Fibroblast of skin of left biceps (primary cell): ENCODE measurements at places on chromosomes 12 and 14.
A peak's percentile ranks its signal among the peaks of the same experiment; 100 is the strongest.

DNA sequence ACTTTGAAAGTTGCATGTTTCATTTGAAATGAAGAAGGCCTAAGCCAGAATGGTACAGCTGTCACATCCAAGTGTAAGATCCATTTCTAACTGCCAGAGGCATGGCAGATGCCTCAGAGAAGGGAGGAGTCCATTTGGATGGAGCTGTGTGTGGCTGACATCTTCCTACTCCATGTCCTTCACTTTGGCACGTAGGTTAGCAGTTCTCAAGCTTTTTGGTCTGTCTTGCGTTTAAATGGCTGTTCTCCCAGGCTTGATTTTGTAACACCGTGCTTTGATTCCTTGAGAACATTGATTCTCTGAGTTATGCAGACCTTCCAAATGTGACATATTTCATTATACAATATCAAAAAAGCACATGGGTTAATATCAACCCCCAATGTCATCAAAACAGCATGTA lies 23.4 kb downstream of the EML1 start:
- no peak for DNase-seq

DNA sequence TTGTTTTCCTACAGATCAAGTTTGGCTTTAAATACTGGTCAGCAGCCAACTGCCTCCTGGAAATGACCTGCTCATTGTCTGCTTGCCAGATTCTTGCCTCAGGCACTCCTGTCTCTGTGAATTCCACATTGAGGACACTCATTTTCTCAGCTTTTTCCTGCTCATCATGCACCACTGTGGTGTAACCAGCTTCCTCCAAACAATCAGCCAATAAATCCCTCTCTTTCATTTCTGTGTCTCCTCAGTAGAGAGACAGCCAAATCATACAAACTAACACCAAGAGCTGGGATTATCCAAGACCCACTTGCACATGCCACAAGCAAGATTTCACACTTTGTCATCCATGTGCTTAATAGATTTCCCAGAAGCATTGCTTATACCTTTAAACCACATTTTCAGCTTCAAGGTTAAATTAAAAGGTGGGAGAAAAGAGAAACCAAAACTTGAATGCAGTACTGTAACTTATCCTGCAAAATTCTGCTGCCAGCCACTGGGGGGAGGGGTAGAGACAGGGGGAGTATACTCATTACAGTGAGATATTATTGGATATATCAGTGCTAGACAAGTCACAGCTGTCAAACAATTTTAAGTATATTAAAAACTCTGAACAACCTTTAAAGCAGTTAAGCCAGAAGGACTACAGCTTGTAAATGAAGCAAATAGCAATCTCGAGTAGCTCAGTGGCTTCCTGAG lies 105.0 kb downstream of the PPP2R5E start:
- peak; percentile 94 for DNase-seq

- DNase-seq: no peak
These were observed 121.6 kb downstream of the PHLDA1 start for GRCh38 chr12:75909714-75910656.

DNA sequence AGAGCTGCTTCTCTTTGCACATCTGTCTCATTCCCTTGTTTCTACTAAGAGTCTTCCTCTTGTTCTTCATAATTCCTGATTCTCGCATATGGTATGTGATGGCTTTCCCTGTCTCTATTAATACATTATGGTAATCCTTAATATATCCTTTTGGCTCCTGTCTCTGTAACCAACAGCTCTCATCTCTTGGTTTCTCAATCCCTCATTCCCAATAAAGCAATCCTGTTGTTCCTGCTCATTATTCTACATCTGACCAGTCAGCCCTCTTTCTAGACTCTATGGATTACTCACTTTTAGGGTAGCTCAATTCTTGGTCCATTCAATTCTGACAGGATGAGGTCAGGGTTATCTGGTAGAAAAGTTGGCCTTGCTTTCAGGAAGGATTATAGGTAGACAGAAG lies 349.9 kb downstream of the LRIG3 start:
- no peak for DNase-seq

- DNase-seq: no peak
These were observed 457.1 kb upstream of the TBX3 start for GRCh38 chr12:115140981-115141655.

- no peak for DNase-seq
These were observed 125.7 kb upstream of the CCDC196 start for GRCh38 chr14:66360366-66360926.

DNA sequence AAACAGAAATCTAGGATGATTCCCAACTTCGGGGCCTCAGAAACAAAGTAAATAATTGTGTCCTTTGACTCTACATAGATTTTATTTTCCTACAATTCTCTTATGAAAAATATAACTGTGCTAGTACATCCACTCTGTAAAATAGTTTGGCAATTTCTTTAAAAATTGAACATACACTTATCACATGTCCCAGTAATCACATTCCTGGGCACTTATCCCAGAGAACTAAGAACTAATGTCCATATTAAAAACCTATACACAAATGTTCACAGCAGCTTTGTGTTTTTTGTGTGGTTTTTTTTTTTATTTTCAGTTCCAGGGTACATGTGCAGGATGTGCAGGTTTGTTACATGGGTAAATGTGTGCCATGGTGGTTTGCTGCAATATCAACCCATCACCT lies 99.0 kb downstream of the KCNH5 start:
- no peak for DNase-seq

DNA sequence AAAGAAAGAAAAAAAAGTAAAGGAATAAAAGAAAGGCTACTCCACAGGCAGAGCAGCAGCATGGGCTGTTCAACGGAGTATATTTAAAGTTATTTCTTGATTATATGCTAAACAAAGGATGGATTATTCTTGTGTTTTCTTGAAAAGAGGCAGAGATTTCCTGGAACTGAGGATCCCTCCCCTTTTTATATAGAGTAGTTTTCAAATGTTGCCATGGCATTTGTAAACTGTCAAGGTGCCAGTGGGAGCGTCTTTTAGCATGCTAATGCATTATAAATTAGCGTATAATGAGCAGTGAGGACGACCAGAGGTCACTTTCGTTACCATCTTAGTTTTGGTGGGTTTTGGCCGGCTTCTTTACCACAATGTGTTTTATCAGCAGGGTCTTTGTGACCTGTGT lies 383.0 kb downstream of the PCNX1 start:
- no peak for DNase-seq

- no peak for DNase-seq
These were observed 117.5 kb upstream of the PARP11 start for GRCh38 chr12:3990501-3991280.

DNA sequence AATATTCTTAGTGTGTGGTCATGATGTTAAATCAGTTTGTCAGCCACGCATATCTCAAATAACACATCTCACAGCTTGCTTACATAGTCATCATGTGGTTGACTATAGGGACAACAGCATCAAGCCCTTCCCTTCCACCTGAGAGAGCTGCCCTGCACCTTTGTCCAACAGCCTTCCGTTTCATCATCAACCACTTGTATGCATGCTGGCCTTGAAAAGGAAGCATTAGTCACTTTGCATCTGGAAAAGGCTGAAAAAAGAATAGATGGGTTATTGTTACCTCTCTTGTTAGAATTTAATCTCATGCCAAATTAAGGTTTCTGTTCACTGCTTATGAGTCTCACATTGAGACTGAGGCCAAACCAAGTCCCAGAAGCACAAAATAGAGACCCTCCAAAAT lies 1586.5 kb upstream of the SEL1L start:
- DNase-seq: no peak

DNA sequence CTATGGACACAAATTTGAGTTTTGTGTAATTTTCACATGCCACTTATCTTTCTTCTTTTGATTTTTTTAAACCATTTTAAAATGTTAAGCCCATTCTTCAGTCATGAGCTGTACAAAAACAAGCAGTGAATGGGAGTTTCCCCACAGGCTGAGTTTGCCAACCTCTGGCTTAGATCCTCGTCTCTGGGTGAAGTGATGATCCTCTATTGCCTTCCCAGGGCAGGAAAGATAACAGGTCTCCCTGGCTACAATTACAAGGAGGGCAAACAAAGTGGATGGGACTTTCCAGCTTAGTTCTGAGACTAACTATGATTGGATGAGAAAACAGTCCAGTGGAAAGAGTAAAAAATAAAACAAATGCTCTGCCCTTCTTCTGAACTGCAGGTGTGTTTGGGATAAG lies 203.7 kb downstream of the SPTSSA start:
- no peak for DNase-seq

- no peak for DNase-seq
These were observed 8.1 kb downstream of the ATP6V0A2 start for GRCh38 chr12:123720141-123720814.

DNA sequence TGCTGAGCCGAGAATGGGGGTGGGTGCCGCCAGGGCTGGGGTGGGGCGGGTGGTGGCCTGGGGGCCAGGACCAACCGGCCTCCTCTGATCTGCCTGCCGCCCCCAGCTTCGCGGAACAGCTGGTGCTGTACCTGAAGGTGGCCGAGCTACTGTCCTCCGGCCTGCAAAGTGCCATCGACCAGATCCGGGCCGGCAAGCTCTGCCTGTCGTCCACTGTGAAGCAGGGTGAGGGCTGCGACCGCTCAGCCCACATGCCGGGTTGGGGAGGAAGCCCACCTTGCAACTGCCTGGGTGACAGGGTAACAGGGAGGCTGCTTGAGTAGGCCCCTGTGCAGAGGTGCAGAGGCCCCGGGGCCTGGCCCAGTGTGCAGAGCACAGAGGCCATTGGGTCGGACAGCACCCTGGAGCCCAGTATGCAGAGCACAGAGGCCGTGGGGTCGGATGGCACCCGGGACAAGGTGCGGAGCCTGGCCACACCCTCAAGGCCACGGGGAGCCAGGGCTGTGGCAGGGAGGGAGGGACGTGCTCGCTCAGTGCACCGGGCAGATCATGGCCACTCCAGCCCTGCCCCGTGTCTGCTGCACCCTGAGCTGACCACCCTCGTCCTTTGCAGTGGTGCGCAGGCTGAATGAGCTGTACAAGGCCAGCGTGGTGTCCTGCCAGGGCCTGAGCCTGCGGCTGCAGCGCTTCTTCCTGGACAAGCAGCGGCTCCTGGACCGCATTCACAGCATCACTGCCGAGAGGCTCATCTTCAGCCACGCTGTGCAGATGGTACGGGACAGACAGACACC lies 9.5 kb upstream of the PUS1 start:
- no peak for DNase-seq

DNA sequence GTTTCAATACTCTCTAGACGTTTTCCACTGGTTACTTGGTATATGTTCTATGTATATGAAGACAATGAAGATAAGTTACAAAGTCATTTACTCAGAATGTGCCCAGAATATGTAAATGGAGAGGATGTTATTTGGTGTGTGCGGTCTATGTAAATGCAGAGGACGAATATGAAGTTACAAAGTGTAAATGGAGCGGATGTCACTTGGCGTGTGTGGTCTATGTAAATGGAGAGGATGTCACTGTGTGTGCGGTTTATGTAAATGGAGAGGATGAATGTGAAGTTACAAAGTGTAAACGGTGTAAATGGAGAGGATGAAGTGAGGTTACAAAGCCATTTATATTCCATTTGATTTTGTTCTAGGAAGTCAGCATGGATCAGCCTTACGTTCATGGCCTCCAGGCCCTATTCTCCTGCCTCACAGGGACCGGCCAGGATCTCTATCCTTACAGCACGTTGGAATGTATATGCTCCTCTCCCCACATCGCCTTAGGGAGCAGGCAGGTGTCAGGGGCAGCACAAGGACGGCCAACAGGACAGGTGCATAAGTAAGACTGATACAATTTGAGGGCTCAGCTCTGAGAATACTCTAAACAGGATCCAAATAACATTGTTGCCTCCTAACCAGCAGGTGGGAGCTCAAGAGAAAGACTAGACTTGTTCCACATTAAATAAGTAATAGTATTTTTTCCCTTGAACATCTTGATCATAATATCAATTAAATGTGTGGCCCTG lies 42.4 kb downstream of the GLRX5 start:
- DNase-seq: no peak

- DNase-seq: peak; percentile 42
These were observed 122.9 kb upstream of the PCED1B start for GRCh38 chr12:46956451-46957035.

DNA sequence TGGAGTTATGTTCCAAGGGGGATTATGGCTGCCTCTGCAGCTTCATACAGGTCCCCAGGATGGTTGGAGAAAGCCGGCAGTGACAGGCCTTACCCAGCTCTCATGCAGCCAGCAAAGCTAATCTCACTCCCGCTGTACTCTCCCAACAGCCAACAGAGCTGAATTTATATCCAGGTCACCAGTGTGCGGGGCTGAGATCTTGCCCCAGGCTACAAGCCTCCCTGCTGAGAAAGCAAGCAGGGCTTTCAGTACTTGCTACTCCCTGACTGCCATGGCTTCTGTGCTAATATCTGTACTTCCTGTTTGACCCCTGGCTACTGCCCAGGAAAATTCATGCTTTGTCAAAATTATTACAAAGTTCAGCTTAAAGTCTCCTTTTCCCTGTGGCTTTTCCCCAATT lies 92.9 kb downstream of the ATP23 start:
- no peak for DNase-seq

DNA sequence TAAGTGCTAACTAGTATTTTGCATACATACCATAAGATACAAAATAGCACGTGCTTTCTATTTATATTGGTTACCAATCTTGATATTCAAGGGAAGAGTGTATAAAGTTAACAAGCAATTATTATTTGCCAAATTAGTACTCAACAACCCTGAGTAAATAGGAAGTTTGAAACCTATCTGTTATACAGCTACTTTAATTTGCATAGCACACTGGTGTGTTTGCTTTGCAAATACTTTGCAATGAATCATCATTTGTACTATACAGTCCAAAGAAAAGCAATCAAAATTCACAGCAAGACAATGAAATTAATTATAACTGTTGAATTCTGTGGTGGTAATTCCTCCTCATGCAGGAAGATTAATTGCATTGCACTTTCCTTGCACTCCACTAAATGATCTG lies 469.1 kb downstream of the PRKD1 start:
- no peak for DNase-seq

- DNase-seq: no peak
These were observed 164.7 kb upstream of the PRMT8 start for GRCh38 chr12:3326156-3326849.

DNA sequence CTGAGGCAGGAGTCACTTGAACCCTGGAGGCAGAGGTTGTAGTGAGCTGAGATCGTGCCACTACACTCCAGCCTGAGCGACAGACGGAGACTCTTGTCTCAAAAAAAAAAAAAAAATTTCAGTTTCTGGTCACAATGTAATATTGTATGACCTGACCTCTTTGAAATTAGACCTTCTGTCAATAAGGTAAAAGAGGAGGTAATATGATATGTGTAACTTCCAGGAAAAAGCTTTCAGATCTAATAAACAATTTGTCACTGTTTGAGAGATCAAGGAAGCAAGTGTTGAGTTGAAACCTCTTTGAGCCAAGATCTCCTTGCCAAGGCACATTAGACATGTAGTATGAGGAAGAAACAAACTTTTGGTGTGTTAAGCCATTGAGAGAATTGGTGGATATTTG lies 101.7 kb upstream of the ATF7IP start:
- no peak for DNase-seq

- DNase-seq: no peak
These were observed 139.2 kb downstream of the KICS2 start for GRCh38 chr12:64082866-64083268.
